ENCODE measurements at places on chromosomes 3 and 15.

DNA sequence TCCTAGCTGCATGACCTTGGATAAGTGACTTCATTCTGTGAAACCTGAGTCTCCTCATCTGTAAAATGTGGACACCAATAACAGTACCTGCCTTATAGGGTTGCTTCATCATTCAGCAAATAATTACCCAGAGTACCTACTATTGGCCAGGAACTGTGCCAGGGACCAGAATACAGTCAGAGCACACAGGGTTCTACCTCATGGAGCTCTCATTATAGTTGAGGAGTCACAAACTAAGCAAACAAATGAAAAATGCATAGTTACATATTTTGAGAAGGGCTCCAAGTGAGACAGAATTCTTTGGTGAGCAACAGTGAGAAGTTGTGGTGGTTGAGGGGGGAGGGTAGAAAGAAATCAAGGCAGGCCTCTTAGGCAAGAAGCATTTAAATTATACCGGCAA, 308.6 kb upstream of the WNT5A start:
- peak; percentile 4 for DNase-seq

DNA sequence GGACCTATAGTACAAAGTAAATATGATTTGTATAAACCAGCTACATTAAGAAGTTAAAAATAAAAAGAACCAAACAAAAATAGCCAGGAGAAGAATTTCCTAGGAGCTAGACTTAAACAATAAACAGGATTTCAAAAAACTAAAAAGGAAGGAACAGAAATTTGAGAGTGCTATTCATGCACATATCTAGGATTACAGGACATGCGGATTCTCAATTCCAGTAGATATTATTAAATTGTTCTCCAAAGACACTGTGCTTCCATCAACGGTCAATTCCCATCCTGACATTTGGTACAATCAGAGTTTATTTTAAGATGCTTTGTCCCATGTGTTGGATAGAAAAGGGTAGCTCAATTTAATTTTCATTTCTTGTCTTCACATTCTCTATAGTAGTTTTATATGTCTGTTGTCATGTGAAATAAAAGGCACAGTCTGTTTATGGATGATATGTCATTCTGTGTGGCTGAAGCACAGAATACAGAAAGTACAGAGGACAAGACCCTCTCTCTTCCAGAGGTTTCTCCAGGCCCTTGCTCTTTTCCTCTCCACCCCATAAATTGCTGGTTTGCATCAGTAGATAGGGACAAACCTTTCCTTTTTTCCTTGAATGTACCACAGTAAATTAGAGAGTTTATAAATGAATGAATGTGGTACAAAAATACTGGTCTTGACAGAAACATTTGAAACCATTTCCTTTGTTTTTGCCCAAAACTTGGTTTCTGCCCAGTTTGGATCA, 3.5 kb downstream of the PLOD2 start:
- no peak for DNase-seq

GRCh38 chr15:43187544-43188155, 2.4 kb downstream of the CCNDBP1 start:
- peak; percentile 81 for DNase-seq

DNA sequence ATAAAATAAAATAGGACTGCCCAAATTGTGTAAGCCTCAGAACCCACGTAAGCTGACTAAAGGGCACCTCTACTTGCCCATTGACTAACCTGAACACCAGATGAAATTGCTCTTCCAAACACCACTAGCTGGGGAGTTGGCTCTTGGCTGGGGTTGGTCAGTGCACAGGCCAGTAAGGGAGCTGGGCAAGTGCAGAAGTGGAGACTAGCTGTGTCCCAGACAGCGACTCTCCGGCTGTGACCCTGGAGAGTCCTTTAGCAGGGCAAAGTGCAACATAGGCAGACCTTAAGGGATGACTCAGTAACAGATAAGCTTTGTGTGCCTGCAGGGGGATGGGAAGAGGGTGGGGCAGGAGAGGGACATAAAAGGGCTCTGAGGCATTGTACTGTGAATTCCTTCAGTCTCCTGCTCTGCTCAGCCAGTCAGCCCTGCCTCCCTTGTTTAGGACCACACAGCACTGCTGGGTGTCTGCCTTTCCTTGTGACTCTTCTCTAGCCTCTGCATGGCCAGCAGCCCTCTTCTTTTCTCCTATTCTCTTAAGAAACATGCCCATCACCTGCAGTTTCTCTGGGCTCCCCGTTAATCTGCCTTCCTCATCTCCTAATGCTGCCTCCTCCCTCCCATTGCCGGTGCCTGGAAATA, 13.2 kb downstream of the NR1I2 start:
- no peak for DNase-seq

DNA sequence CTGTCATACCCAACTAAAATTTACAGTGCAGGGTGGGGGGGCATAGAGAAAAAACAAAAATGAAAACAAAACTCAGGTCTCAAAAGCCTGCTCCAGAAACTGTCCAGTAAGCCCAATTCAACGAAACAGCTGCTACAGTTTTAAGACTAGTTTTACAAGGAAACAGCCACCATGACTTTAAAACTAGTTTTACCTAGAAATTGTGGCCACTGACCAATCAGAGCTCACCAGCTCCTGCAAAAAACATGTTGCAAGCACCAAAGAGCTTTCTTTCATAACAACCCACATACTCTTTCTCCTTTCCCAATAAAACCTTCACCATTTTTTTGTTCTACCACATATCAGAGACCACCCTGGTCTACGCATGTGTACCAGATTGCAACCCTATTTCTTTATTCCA, 7.3 kb upstream of the CFAP91 start:
- DNase-seq = peak; percentile 30

- no peak for DNase-seq
Observed at GRCh38 chr15:31555022-31555421, 228.4 kb downstream of the KLF13 start.

DNA sequence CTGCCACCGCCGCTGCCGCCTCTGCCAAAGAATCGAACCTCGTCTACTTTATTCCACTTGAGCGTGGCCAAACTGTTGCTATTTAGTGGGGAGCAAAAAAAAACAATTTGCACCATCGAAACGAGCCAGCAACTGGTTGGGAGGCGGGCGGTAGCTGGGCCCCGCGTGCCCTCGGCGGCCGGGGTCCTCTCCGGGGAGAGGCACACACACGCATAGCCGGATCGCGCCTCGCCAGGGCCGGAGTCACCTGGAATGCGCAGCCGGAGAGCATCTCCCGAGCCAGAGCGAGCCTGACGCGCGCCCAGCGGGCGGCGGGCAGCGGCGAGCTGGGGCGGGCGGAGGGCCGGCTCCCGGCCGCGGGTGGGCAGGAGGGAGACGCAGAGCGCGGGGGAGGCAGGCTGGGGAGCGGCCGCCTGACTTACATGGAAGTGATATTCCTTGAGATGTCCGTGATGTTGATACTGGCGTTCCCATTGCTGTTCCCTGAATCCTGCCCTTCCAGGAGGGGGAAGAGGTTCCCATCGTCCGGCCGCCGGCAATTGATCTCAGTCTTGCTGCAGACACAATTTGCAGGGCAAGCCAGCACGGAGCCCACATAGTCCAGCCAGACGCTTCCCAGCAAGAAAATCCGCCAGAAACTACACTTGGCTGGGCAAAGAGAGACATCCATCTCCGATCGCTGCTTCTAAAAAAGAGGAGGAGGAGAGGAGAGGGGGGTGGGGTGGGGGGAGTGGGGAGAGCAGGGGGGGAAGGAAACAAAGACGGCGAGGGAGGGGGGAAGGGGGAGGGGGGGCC, 858 bp downstream of the NTRK3 start:
- DNase-seq = peak; percentile 82

- peak; percentile 65 for DNase-seq
Observed at GRCh38 chr3:102733791-102734563, 299.2 kb downstream of the ZPLD1 start.

DNA sequence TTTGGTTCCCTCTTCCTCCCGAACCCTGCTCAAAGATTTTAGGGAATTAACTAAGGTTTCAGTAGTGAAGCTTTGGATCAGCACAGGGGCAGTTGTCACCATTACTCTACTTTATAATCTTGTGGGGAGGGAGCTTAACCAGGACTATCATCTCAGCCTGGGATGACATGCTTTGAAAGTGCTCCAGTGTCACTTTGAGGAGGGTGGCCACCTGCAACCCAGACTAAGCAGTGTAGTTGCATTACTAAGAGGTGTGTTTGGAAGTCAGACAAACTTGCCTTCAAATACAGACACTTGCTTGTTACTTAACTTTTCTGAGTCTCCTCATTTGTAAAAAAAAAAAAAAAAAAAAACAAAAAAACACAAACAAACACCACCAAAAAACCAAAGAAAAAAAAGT, 340.3 kb upstream of the TBL1XR1 start:
- DNase-seq = no peak

DNA sequence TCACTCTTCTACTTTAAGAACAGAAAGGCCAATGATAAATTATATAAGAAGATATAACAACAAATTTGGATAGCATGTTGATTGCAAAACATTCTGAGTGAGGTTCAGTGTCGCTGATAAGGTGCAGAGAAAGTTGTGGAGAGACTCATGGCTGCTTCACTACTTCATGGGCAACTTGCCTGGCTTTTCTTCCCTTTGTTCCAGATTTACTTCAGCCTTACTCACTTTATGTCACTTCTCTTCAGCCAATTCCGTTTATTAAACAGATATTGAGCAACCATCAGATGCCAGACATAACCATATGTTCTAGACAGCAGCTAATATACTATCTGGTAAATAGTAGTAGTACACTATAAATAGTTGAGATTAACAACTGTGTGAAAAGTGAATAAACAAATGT, 150.0 kb upstream of the CHL1 start:
- peak; percentile 5 for DNase-seq

DNA sequence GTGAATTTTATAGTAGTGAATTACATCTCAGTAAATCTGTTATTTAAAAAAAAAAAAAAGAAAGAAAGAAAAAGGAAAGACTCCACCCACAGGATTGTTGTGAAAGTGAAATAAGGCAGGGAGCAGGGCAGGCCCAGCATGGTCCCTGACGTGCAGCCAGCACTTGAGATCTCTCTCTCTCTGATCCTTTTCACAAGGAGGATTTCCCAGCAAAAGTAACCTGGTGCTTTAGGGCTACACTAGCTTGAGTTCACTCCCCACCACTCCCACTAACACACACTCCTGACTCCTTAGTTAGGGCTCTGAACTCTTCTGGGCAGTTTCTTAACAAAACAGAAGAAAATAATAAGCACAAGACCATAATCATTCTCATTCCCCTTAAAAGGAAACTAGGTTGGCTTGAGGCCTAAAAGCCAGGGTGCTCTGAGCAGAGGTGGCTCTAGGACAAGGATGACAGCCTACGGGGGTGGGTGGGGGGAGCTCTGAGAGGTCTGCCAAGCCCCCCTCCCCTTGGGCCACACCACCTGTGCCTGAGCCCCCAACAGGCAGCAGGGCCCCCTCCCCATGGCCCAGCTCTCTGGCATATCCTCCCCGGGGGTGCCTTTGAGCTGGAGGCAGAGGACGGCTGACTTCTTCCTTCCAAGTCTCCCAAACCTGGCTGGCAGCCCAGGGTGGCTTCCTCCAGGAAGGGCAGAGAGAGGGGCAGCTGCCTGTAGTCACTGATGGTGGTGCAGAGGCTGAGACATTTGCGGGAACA, 856 bp downstream of the TMEM40 start:
- peak; percentile 83 for DNase-seq

GRCh38 chr3:98730886-98731537, 32.1 kb upstream of the ST3GAL6 start:
- no peak for DNase-seq

- DNase-seq = peak; percentile 20
Observed at GRCh38 chr15:78830514-78831228, 19.4 kb upstream of the ADAMTS7 start.

- DNase-seq = peak; percentile 65
Observed at GRCh38 chr3:194082743-194083636, 53.0 kb upstream of the HES1 start.

- DNase-seq = no peak
Observed at GRCh38 chr3:159887911-159888310, 100.7 kb upstream of the IL12A start.

DNA sequence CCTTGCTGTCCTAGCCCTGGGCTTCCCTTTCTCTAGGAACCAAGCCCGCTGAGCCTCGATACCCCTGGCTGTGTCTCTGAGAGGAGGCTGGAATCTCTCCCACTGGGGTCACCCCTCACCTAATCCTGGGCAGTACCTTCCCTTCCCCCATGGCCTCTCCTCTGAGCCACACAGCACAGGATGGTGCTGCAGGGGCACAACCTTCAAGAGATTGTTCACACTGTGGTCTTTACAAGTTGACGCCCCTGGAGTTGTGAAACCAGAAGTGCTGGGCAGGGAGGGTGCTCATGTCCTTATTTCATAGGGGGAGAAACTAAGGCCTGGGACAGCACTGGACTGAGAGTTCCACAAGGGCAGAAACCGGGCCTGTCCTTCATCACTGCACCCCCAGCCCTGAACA, 70.9 kb upstream of the TMEM115 start:
- no peak for DNase-seq

DNA sequence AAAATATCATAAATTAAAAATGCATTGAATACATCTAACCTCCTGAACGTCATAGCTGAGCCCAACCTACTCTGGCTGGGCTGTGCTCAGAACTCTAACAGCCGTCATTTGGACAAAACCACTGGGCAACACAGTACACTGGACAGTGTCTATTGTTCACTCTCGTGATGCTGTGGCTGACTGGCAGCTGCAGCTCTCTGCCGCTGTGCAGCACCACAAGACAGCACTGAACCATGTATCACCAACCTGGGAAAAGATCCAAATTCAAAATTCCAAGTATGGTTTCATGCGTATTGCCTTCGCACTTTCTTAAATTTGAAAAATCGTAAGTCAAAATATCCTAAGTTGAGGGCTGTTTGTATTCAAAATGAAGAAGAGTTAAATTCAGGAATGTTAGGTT, 145.1 kb upstream of the CNTN4 start:
- DNase-seq = no peak

GRCh38 chr15:83733691-83734090, 79.8 kb downstream of the ADAMTSL3 start:
- DNase-seq = no peak

DNA sequence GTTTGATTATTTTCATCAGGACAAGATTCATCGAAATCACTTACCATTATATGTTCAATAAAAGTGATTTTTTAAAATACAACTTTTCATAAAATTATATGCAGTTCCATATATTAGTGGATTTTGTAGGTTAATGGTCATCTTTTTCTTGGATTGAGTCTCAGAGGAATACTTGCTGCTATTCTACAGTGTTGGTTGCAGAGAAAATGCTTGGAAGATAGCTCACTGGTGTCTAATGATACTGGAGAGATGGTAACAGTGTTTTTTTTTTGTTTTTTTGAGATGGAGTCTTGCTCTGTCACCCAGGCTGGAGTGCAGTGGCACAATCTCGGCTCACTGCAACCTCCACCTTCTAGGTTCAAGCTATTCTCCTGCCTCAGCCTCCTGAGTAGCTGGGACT, 143.3 kb downstream of the TCF12 start:
- peak; percentile 53 for DNase-seq

DNA sequence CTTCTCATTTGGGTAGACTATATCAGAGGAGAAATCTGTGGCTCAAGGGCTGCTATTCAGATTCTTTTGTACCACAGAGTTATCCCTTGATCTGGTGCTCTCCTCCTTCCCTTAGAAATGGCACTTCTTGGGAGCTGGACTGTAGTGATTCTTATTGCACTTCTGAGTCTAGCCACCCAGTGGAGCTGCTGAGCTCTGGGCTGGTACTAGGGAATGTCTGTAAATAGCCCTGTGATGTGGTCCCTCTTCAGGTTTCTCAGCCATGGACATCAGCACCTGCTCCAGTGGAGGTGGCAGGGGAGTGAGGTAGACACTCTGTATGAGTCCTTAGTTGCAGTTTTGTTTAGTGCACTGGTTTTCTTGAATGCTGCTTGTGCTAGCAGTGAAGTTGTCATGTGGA, 1292.6 kb downstream of the SI start:
- no peak for DNase-seq
